ENCODE measurements at places on chromosomes 7 and 10. TPM values are rescaled to one million over a fixed set of nuclear protein-coding genes. Genes with fewer than 3 reads are reported as not detected.

Gene TMEM225B
- not detected for total RNA-seq

Gene ANKRD1
- 436 TPM for total RNA-seq

Gene PIP
- total RNA-seq = not detected

Gene LRRC18
- not detected for total RNA-seq

Gene LRIT1
- total RNA-seq = not detected

Gene GPR26
- not detected for total RNA-seq

Gene MALSU1
- 50.1 TPM for total RNA-seq

Gene LRRC4
- 1.3 TPM for total RNA-seq

Gene ZNF485
- total RNA-seq = 0.76 TPM
